HCT116 (cell line): ENCODE measurements at places on chromosomes 12 and 14. TPM values are rescaled to one million over a fixed set of nuclear protein-coding genes. Genes with fewer than 3 reads are reported as not detected.

GRCh38 chr12:125381373-125381772 is 316.1 kb downstream of the AACS start:
- no peak for DNase-seq

DNA sequence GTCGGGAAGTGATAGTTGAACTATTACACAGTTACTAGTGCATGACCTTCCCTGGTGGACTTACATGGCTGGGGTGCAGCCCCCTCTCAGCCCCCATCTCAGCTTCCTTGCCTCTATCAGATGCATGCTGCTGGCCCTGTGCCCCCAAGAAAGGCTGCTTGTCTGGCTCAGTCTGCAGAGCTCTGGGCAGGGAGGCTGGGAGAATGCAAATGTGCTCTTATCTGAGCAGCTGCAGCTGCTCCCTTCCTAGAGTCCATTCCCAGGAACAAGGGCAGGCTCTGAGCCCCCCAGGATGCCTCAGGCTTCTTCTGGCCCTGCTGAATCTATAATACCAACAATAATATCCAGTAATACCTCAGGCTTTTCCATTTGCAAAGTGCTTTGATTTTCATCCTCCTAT is 218.1 kb upstream of the SRRM4 start:
- no peak for DNase-seq

DNA sequence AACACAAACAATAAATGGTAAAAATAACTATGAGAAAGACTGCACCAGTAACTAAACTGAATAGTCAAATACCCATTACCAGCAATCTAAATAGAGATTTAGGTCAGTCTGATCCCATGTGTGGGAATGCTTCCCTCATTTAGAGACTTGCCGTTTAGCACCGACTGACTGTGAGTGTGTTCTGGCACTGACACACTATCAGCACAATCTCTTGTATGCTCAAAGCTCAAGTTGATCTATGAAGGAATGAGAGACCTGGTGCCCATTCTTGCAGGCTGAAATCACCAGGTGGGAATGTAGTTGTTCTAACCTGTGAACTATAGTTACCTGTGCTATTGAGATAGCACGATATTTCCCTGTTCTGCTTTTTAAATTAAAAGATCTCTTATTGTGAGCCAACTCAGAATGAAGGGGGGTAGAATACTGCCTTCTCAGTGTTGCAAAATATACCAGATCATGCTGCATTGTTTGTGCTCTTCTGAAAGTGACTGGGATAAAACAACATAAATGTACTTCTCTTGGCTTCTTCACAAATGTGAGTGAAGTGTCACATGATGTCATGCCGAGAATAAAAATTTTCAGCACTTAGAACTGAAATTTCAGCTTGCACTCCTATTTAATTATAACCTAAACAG is 99.6 kb downstream of the LIN7A start:
- no peak for DNase-seq

- peak; percentile 24 for DNase-seq
These were observed 27.3 kb downstream of the LLPH start for GRCh38 chr12:66103016-66103913.

GRCh38 chr12:111788178-111788654 is 21.5 kb downstream of the ALDH2 start:
- no peak for DNase-seq

- no peak for DNase-seq
These were observed 6.6 kb upstream of the NPFF start for GRCh38 chr12:53513712-53514410.

GRCh38 chr14:34732802-34733201 is 18.4 kb upstream of the CFL2 start:
- no peak for DNase-seq

- no peak for DNase-seq
These were observed 5.1 kb downstream of the PSMB11 start for GRCh38 chr14:23047034-23047634.

GRCh38 chr14:60643141-60643462 is 6.2 kb downstream of the SIX1 start:
- DNase-seq: no peak

DNA sequence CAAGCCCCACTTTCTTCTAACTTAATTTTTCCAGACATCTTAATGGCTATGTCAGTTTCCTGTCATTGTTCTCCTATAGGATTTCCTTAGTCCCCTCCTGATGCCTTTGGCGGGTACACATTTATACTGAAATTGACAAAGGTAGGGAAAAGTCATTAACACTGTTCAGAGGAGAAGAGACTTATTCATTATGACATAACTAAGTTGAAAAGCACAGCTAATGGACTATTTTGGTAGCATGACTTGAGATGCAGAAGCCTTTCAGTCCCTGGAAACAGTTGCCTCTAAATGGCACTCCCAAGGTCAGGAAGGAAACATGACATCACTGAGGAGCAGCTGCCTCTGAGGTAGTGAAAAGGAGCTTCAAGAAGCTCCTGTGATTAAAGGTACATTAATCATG is 317.5 kb upstream of the KITLG start:
- DNase-seq: no peak

GRCh38 chr12:1642513-1642912 is 13.5 kb downstream of the WNT5B start:
- DNase-seq: no peak

The CD69 gene
- not detected for total RNA-seq

The BMAL2 gene
- total RNA-seq: 21.5 TPM

The KRT3 gene
- not detected for total RNA-seq

The C14orf132 gene
- 3.4 TPM for total RNA-seq

The DNAAF2 gene
- total RNA-seq: 13.7 TPM

The TAS2R31 gene
- total RNA-seq: 1.7 TPM

The DDN gene
- 8.1 TPM for total RNA-seq
